Heart left ventricle (tissue), 16 donors: ENCODE measurements at places on chromosomes 11 and 22.

DNA sequence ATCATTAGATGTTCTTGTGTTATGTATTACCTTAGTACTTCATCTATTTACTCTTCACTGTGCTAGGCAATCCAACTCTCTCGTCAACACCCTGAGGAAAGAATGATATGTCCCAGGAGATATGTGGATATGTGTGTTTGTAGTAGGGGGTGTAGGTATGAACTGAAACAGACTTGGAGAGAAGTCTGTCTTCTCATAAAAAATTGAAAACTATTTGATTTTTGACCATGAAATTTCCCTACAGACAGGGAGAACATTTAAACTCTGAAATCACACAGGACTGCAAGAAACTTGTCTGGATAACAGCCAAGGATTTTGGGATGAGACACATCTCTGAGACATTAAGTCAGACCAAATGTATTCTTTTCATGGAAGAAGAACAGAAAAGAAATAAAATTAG lies 967.0 kb upstream of the FAT3 start:
- no peak for DNase-seq

DNA sequence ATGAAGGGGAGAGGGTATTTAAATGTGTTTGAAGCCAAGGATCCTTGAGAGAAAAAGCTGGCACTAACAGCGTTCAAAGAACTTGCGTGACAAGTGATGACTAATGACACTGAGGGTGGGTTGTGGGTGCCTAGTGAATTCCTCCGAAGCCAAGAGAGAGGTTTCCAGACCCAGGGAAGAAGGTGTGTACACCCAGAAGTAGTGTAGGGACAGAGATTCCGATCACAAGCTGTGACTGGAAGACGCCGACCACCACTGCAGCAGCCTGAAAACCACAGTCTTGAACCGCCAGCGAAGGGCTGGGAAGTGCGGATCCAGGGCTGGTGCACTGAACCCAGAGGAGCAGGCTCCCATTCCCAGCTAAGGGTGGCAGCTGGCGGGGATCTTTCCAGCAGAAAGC lies 9.5 kb downstream of the PPARA start:
- no peak for DNase-seq

- no peak for DNase-seq
Measured at GRCh38 chr11:8093931-8094575, 13.0 kb downstream of the TUB start.

DNA sequence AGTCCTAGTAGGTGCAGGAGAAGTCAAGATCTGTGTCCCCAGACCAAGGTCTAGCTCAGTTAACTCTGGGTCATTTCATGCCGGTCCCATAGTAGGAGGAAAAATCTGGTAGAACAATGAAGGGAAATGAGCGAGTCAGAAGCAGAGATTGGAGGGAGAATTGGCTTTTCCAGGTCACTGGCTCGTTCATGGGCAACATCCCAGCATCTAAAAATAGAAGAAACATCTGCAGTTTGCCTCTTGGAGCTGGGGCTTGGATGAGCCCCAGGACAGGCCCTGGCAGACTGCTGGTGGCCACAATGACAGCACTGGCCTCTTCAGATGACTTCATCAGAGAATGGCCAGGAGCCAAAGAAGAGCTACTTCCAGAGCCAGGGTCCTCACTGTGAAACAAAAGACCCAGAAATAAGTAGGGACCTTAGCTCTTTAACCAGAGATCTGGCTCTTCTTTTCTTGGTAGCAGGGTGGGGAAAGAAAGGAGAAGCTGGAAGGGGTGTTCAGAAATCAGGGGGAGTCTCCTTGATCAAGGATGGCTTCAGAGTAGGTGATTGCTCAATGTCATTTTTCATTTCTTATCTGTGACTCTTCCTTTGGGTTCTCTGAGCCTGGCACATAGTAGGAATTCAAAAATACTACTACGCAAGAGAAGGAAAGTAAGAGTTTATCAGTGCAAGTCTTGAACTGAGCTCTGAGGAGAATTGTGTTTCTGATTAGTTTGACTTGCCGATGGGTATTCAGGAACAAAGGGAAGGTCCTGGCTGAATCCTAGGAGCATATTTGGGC lies 102.6 kb downstream of the TMPRSS5 start:
- DNase-seq = peak; percentile 76

GRCh38 chr11:72548463-72548862 lies 114.1 kb upstream of the CLPB start:
- no peak for DNase-seq

DNA sequence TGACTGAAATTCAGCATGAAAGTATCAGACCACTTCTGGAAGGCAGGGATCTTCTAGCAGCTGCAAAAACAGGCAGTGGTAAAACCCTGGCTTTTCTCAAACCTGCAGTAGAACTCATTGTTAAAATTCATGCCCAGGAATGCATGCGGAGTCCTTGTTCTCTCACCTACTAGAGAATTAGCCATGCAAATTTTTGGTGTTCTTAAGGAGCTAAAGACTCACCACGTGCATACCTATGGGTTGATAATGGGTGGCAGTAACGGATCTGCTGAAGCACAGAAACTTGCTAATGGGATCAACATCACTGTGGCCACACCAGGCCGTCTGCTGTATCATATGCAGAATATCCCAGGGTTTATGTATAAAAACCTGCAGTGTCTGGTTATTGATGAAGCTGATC lies 19.1 kb downstream of the ZBTB44 start:
- DNase-seq = no peak

GRCh38 chr11:130189492-130190210 lies 30.1 kb downstream of the ST14 start:
- DNase-seq = no peak

- no peak for DNase-seq
Measured at GRCh38 chr11:35293035-35293434, 126.3 kb downstream of the SLC1A2 start.

GRCh38 chr22:38777087-38777671 lies 16.8 kb downstream of the DNAL4 start:
- DNase-seq = peak; percentile 56

DNA sequence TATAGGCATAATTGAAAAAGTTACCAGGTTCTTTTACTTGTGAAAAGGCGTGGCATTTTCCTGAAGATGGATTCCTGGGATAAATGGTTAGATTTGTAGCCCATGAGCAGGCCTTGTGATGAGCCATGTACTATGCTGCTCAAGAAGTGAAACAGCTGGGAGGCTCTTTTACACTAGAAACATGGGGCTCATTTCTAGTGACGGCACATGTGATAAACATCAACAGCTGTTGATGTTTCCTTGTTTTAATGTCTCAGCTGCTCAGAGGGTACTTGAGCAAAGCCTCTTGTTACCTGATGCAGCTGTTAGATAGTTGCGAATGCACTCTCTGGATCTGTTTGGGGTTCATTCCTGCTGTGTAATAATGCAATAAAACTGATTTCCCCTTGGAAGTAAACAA lies 396.8 kb downstream of the GUCY1A2 start:
- DNase-seq = no peak

DNA sequence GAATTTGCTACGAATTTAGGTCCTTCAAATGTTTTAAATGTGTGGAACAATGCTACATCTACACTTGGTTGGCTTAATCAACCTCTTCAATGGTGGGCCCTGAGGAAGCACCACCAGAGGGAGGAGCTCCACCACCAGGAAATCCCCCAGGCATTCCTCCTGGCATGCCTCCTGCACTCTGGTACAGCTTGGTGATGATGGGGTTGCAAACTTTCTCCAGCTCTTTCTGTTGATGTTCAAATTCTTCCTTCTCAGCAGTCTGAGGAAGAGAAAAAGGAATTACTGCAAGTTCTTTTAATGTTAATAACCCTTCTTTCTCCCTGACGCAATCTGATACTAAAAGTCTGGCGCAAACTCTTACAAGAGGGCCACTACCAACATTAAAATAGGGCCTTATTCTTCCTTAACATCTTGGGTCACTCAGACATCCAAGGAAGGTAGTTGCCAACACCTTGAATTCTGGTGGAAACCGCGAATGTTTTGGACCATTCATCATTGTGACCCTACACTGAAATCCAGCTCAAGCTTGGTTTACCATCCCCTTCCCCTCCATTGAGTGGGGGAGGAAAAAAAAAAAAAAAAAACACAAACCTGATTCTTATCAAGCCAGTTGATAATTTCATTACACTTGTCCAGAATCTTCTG lies 4.2 kb downstream of the HSPA8 start:
- no peak for DNase-seq
